ENCODE measurements at places on chromosomes 7 and 10. TPM values are rescaled to one million over a fixed set of nuclear protein-coding genes. Genes with fewer than 3 reads are reported as not detected.

SLC13A1 gene
- total RNA-seq, result not detected

CASP7 gene
- 19.8 TPM for total RNA-seq

ZKSCAN5 gene
- total RNA-seq, result 8.1 TPM

PIK3CG gene
- total RNA-seq, result 0.03 TPM
